Thyroid gland (tissue), 4 donors: ENCODE measurements at places on chromosomes 7 and 10. TPM values are rescaled to one million over a fixed set of nuclear protein-coding genes. Genes with fewer than 3 reads are reported as not detected.

Gene DNAJB6
- total RNA-seq = 92.7 TPM

Gene SLC39A12
- not detected for total RNA-seq

Gene ADRB1
- 1.7 TPM for total RNA-seq

Gene MYL10
- total RNA-seq = not detected

Gene LIPF
- not detected for total RNA-seq

Gene LRIT1
- total RNA-seq = not detected

Gene ADCK2
- total RNA-seq = 19.9 TPM
